ENCODE measurements at places on chromosomes 3 and 15.
A peak's percentile ranks its signal among the peaks of the same experiment; 100 is the strongest.

DNA sequence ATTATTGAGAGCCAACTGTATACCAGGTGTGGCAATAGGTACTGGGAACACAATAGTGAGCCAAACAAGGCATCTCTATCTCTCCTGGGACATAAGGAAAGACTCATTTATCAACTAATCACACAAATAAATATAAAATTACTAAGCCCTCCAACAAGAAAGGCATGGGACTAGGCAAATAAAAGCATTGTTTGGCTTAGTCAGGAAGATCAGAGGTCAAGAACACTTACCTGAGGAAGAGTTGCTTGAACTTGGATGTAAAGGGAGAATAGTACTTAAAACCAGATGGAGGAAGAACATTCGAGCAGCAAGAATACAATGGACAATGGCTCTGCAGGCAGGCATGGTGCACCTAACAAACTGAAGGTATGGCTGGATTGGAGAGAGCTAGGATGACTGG is 300.7 kb downstream of the WDR72 start:
- DNase-seq, result no peak

DNA sequence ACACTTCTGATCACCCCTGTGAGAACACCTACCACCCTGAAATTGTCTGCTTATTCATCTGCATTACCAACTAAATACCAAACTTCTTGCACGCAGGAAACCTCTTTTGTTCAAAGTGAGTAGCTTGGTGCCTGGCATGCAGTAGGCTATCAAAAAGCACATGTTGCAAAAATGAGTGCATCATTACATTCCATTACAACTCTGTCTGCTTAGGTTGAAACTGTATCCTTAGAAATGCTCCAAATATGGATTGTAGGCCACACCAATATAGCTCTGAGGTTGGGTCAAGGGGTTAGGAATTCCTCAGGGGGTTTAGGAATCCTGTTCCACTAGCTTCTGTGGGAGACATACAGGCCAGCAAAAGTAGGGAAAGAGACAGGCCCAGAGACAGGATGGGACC is 107.2 kb downstream of the THRB start:
- DNase-seq, result no peak

- no peak for DNase-seq
These were observed 533 bp upstream of the SMAD3 start for GRCh38 chr15:67064607-67065530.

DNA sequence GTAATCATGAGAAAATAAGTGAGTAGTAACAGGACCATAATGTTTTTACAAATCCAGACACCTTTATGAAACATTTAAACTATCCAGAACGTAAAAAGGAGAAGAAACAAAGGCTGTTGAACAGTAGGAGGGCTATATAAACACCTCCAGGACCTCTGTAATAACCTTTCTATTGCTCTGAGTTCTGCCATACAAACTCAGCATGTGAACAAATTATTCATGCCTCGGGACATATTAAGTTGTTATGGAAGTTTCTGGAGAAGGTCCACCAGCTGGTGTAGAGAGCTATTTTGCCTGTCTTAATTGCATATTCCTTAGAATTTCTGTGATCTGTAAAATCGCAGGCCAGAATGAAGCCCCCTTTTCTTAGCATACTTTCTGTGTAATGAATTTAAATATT is 256.3 kb downstream of the UBE2E2 start:
- no peak for DNase-seq

GRCh38 chr3:52088445-52089367 is 32.3 kb upstream of the DUSP7 start:
- DNase-seq, result peak; percentile 83

GRCh38 chr15:48317221-48317620 is 14.0 kb upstream of the DUT start:
- no peak for DNase-seq

DNA sequence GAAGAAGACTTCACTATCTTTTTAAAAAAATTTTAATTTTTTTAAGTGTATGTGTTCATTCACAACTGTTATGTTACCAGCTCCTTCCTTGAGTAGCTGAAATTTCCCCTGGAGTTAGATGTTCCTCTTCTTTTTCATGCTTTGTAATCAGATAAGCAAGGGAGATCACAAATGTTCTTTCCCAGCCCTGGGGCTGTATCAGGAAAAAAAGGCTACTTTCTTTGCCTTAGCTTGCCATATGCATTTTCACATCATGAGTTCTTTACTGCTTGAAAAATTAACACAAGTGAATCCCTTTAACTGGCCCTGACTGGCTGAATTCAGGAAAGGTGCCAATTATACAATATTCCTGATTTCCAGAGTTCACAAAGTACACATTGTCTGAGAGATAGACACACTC is 353.2 kb upstream of the ATP11B start:
- DNase-seq, result no peak

- peak; percentile 27 for DNase-seq
These were observed 213.2 kb upstream of the DCBLD2 start for GRCh38 chr3:99114565-99115291.

DNA sequence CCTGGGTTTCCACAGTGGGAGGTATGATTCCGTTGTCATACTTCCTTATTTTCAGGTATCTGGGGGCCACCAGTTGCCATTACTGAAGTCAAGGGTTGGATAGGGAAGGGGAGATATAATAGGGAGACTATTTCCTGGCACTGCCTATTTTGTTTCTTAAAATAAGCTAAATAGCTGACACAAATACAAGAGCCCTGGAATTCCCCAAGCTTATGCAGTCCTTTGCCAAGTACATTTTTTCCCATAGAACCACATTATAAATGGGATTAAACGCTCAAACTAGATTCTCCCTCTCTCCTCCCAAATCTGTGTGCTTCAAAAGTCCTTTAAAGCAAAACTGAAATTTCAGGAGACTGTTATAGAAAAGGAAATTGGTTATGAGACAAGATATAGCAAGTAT is 68.7 kb downstream of the AP4E1 start:
- DNase-seq, result no peak

- no peak for DNase-seq
These were observed 9.5 kb upstream of the LTK start for GRCh38 chr15:41523097-41523496.

- no peak for DNase-seq
These were observed 187.9 kb upstream of the LYSMD4 start for GRCh38 chr15:99921101-99921500.

GRCh38 chr15:95558131-95558530 is 772.4 kb upstream of the NR2F2 start:
- DNase-seq, result no peak

- DNase-seq, result no peak
These were observed 37.2 kb upstream of the FHIT start for GRCh38 chr3:61288446-61288845.

GRCh38 chr3:100756441-100756840 is 47.1 kb downstream of the TFG start:
- DNase-seq, result no peak

- no peak for DNase-seq
These were observed 242.5 kb downstream of the CADPS start for GRCh38 chr3:62632510-62633294.

DNA sequence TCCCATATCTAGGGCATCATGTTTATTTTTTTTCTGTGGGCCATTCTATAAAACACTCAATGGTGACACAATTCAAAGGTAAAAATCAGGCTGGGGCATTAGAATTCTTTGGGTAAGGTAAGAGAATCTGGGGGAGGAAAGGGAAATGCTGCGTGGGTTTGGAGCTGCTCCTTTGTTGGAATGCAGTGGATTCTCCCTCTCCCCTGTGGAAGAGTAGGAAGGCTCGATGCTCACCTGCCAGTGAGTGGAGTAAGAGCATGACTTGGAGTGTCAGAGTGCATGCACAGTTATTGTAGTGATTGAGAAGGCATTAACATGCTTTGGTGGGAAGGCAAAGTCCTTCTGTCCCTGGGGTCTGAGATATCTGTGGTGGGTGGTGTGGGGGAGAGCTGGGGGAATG is 280.0 kb downstream of the PDCD6IP start:
- DNase-seq, result no peak

DNA sequence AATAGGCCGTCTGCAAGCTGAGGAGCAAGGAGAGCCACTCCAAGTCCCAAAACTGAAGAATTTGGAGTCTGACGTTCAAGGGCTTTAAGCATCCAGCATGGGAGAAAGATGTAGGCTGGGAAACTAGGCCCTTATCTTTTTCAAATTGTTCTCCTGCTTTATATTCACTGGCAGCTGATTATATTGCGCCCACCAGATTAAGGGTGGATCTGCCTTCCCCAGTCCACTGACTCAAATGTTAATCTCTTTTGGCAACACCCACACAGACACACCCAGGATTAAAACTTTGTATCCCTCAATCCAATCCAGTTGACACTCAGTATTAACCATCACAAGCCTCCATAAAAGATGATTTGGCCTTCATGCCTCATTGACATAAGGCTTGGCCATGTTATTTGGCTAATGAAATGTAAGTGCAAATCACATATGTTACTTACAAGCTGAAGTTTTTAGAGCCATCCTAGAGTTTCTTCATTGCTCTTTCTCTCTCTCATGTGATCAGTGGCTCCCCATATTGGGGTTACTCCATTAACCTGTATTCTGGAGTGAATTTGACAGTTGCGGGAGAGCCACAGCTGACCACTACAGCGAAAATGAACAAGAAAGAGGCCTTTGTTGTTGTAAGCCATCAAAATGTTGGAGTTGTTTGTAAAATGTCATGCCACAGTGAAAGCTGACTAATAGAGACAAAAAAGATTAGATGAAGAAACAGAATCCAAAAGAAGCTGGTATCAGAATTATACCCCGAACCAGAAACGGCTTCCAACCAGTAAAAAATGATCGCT is 61.7 kb downstream of the GBE1 start:
- DNase-seq, result no peak

- DNase-seq, result no peak
These were observed 273.1 kb downstream of the GABRG3 start for GRCh38 chr15:27244047-27244446.

DNA sequence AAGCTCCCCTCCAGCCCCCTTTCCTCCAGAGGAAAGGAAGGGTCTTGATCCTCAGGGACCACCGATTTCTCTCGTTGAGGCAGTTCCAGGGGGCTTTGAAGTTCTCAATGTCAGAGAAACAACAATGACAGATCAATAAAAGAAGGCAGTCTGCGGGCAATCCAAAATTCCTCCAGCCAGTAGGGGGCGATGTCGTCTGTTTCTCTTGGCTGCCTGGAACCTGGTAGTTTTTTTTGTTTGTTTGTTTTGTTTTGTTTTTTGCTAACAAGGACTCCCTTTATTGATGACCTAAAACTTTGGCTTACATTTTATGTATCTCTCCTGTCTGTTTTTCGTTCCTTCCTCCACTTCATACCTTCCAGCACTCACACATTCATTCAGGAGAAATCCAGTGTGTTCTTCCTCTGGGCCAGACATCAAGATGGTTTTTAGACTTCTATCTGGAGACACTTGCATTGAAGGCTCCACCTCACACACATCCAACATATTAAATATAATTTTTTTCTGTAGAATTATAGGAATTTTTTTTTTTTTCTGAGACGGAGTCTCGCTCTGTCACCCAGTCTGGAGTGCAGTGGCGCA is 276.6 kb downstream of the RPLP1 start:
- DNase-seq, result peak; percentile 5

- no peak for DNase-seq
These were observed 46.3 kb upstream of the INSYN1 start for GRCh38 chr15:73799466-73799865.

DNA sequence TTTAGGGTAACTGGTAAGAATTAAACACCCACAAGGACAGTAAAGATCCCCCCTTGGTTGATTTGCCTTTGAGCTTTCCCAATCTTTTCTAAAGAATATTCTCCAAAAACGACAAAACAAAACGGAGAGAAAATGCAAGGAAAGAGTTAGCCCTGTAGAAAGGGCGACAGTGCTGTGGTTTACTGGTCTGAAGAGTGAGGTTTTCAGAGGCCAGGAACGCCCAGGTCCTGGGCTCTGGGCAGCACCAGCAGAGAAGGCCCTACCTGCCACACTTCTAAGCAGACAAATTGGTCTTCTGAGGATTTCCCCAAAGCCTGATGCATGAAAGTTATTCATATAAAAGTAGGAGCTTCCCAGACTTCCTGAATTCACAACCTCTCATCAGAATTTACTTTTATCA is 119.3 kb downstream of the KCNMB2 start:
- DNase-seq, result no peak

Data from AML-193 (cell line).